ENCODE measurements at places on chromosomes 2 and 18.

DNA sequence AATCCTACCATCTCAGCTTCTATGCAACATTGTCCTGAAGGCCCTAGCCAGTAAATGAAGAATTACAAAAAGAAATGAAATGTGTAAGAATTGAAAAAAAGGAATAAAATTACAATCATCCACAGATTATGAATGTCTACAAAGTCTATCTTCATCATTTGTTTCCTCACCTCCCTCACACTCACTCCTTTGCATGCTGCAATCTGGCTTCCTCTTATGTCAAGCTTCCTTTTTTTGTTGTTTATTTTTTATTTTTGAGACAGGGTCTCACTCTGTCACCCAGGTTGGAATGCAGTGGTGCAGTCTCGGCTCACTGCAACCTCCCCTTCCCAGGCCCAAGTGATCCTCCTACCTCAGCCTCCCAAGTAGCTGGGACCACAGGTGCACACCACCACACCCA lies 129.0 kb downstream of the CABYR start:
- DNase-seq = no peak

DNA sequence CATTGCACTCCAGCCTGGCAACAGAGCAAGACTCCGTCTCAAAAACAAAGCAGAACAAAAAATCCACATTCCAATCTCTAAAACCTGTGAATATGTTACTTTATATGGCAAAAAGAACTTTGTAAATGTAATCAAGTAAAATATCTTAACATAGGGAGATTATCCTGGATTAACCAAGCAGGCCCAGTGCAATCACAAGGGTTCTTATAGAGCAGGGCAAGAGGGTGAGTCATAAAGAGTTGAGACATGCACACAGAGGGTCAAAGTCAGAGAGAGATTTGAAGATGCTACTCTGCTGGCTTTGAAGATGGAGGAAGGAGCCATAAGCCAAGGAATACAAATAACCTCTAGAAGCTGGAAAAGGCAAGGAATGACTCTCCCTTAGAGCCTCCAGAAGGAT lies 60.9 kb upstream of the SLC9A2 start:
- no peak for DNase-seq

- DNase-seq = no peak
Measured at GRCh38 chr2:121076498-121076820, 208.5 kb downstream of the TFCP2L1 start.

- no peak for DNase-seq
Measured at GRCh38 chr18:74139888-74140287, 7.7 kb downstream of the FBXO15 start.

GRCh38 chr18:45962461-45962860 lies 4.7 kb downstream of the EPG5 start:
- DNase-seq = no peak

DNA sequence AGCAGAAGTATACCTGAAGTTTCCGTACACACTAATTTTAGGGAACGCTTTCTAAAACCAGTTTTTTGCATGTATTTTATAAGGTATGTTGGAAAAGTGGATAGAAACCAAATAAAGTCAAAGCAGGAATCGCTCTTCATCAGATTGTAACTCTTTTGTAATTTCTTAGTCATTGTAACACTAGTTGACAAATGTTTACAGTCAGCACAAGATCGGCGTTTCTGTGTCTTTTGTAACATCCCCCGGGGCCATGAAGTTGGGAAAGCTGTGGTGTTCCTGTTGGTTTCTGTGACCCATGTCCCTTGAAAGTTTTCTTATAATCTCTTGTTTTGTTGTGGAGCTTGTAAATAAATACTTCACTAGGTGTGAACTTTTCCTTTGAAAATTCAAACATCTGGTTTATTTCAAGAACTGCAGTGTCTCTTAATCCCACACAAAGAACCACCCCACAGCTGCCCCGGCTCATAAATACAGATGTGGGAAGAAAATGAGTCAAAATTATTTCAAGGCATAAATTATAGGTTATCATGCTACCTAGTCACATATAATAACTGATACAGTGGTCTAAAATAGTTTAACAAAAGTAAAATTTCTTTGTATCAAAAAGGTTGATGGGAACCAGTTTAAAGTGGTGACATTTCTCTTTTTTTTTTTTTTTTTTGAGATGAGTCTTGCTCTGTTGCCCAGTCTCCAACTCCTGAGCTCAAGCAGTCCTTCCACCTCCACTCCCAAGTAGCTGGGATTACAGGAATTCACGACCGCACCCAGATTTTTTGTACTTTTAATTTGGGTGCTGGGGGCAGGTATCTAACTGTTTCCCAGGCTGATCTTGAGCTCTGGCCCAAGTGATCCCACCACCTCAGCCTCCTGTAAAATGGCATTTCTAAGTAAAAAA lies 751 bp upstream of the NMI start:
- DNase-seq = no peak

DNA sequence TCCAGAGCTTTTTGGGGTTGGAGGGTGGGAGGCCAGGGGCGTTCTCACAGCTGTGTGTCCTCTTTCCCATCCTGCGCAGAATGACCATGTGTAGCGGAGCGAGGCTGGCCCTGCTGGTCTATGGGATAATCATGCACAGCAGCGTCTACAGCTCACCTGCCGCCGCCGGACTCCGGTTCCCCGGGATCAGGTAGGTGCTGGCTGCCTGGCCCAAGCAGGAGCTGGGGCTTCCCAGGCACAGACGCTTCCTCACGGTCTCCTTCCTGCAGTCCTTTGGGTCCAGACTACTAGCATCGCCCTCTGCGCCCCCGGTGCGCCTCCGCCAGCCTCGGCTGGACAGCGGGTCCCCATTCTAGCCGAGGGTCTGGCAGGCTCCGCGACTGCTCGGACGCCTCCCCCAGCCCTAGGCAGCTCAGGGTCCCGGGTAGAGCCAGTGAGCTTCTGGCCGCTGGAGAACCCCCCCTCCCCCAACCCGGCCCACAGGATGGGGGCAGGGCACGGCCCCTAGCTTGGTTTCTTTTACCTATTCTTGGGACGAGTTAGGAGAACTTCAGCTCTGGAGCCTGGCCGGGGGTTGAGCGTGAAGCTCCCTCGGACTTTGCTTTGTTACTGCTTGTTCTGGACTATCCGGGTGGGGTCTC lies 756 bp downstream of the ADCYAP1 start:
- DNase-seq = no peak

DNA sequence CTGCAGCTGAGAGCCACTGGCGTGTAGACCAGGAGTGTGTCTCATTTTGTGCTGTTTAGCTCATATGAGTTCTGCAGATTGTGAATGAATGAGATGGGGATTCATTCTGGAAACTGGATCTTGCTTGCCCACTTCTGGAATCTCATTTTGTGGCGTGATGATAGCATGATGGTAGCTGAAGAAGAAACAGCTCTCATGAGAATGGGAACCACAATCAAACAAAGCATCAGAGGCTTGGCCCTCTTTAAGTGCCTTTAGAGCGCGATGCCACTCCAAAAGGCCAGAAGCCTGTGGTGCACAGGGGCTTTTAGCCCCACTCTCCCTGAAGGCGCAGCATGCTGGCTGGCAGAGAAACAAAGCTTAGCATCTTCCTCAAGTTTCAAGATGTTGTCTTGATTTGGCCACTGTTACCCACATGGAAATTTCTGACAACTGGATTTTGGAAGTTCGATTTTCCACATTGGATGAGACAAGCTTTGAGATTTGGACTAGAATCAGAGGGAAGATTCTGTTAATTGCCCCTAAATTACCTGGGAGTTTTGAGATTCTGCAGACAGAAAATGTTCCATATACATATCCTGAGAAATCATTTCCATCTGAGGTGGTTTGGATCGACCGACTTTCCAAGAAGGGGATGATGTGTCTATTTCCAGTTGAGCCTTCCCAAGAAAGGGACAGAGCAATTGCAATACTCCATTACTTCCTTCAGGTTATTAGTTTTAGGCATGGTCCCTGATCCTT lies 234.5 kb downstream of the VAPA start:
- DNase-seq = no peak

- DNase-seq = no peak
Measured at GRCh38 chr2:42788-43187, 3.5 kb downstream of the FAM110C start.

- peak; percentile 5 for DNase-seq
Measured at GRCh38 chr18:6595666-6596065, 133.8 kb upstream of the ARHGAP28 start.
